Tongue (tissue), 3 donors: ENCODE measurements at places on chromosomes 7 and 10.

GRCh38 chr7:16616542-16616941, 29.0 kb downstream of the ANKMY2 start:
- DNase-seq, result no peak

DNA sequence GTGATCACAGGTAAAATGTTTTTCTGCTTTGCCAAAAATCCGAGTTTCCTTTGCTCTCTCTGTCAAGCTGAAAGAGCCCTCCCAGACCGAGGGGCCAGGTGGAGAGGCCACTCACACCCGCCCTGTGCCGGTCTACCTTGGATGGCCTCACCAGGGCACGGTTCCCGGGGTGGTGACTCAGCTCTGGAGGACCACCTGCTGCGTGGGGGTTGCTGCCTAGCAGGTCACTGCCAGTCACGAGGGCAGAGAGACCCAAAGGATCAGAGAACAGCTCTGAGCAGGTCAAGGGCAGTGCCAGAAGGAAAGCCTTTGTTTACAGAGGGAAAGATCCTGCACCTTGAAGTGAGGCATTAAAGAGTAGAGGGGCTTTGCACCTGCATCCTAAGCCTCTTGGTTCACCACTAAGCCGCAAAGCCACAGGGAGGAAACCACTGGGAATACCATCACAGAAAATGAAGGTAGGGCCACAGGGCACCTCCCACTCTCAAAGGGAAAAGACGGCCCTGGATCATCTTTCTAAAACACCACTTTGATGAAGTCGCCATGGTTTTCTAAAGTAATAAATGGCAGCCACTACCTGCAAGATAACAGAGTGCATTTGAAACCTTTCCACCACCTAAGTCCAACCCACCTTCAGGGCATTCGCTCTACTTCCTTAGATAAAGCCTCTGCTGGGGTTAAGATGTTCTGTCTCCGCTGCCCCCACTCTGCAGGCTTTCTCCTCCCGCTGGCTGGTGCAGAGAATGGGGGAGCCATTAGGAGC, 160.3 kb upstream of the KLF14 start:
- DNase-seq, result no peak

GRCh38 chr7:24572393-24572996, 757 bp upstream of the PALS2 start:
- DNase-seq, result peak; percentile 68

DNA sequence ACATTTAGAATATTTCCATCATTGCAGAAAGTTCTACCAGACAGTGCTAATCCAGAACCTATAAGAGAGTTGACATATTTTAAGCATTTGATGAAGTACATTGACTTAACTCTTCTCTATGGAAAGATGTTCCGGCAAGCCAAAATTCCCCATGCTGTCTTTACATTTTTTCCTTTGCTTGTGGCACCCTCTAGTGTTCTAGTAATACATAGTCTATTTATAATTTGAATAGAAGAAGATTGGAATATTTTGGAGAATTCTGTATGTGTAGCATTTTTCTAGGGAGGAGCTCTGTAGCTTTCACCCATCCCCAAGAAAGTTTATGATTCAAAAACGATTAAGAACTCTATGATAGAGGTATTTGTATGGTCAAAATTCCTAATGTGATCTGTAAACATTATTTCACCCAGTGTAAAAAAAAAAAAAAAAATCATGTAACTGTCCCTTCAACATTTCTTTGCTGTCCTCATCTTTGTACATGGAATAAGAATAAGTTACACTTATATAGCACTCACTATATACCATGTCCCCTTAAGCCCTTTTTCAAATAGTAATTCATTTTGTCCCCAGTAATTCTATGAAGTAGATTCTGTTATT, 33.2 kb downstream of the NRF1 start:
- peak; percentile 82 for DNase-seq

- no peak for DNase-seq
Observed at GRCh38 chr7:132882714-132883428, 199.0 kb downstream of the CHCHD3 start.

DNA sequence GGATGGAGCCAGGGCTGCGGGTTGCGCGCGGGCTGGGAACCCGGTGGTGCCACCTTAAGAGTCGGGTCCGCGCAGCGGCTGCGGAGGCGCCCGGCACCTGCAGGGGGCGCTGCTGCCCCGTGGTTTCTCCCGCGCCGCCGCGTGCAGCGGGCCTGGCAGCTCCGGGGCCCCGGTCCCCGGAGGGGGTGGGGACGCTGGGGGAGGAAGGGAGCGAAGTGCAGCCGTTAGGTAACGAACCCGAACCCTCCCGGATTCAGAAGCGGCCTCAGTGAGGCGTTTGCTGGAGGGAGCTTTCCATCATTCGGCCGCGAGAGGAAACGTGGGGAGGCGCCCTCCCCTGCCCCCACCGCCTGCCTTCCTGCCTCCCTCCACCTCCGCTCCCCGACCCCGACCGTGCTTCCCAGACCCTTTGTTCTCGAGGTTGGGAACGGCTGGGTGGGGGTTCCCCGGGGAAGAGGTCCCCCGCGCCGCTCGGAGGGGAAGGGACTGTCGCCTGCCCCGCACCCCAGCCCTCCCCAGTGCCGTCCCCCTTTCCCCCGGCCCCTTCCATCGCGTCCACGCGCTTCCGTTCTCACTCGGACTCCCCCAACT, 29.6 kb downstream of the SKIDA1 start:
- DNase-seq, result peak; percentile 94

DNA sequence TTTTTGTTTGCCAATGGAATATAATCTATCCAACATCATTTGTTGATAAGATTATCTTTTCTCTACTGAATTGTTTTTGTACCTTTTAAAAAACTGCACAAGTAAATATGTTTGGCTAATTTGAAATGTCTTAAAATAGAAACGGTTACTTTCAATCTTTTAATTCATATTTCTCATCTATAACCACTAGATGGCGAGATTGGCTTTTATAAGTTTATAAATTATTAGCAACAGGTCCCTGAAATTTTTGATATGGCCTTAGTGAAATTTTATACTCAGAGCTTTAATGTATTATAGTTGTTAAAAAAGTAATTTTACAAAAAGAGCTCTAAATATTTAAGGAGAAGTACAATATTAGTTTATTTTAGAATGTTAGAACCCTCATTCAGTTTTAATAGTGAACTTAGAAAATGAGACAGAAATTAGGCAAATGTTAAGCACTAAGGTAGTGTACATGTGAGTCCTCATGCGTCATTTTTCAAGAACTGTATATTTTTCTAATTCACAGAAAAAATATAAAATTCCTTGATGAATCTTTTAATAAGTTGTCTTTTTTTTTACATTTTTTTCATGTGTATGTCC, 592.5 kb downstream of the ARL4A start:
- DNase-seq, result peak; percentile 69

DNA sequence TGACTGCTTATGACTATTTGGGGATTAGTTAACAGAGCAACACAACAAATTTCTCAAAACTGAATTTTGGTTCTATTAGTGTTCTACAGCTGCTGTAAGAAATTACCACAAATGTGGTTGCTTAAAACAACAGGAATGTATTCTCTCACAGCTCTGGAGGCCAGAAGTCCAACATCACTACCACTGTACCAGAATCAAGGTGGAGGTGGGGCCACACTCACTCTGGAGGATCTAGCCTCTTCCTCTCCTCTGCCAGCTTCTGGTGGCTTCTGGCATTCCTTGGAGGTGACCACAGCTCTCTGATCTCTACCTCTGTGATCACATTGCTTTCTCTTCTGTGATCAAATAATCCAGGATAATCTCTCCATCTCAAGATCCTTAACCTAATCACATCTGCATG, 194.7 kb upstream of the BMPER start:
- no peak for DNase-seq

GRCh38 chr7:19707240-19707639, 1.6 kb downstream of the POLR1F start:
- DNase-seq, result no peak

DNA sequence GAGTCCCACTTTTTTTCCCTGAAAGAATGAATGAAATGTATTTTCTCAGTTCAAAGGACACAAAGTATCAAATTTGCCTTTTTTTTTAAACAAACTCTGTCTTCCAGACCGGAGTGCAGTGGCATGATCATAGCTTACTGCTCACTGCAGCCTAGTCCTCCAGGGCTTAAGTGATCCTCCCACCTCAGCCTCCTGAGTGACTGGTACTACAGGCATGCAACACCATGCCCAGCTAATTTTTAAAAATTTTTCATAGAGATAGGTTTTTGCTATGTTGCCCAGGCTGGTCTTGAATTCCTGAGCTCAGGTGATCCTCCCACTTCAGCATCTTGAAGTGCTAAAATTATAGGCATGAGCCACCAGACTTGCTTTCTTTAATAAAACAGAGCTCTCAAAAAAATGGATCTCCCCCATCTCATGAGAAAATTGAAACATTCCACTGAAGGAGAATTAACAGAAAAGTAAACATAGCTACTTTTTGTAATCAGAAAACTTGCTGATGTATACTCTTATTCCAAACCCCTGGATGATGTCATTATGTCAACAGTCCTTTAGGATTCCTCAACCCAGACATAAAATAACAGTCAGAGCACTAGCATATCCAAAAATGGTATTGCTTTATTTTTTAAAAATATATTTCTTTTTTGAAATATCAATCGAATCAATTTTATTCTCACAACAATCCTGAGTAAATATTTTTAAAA, 12.3 kb upstream of the TRDMT1 start:
- no peak for DNase-seq

DNA sequence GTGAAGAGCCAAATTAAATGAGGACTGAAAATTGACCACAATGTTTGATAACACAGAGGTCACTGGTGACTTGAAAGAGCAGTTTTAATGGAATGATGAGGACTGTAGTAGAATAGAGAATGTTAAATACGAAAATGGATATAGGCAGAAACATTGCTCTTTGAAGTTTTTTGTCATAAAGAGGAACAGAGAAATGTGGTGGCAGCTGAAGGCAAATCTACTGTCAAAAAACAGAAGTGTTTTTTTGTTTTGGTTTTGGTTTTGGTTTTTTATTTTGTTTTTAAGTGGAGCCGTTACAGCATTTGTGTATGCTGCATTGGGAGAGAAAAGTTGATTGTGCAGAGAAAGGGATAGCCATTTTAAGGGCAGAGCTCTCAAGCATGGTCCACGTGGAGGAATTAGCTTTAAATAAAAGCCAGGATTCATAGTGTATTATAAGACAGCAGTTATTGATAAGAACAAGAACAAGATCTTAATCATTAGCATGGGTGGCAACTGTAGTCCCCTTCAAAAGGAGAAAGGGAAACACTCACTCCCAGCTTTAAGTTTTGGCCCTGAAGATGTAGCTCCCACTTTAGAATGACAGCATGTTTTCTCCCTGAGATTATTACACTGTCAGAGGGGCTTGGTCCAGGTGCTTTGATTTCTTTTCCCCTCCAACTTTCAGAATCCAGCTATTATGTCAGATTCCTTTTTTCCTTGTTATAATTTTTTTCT, 156.7 kb upstream of the BET1 start:
- no peak for DNase-seq

- no peak for DNase-seq
Observed at GRCh38 chr10:131017566-131018285, 293.8 kb downstream of the TCERG1L start.

- no peak for DNase-seq
Observed at GRCh38 chr10:52474265-52474664, 160.2 kb downstream of the DKK1 start.

DNA sequence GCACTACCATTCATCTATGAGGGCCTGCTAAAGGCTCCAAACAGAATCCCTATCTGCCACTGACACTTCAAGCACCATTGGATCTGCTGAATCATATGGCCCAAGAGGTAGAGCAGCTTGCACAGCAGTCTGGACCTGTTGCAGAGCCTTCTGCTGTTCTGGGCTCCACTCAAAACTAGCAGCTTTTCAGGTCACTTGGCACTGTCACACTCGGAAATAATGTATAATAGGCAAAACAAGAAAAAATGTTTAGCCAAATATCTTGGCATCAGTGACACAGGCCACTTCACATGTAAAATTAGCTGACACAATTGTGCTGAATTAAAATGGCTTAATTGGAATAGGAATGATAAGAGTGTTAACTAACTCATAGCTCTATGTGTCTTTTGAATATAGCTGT, 1182.9 kb upstream of the LRRTM3 start:
- no peak for DNase-seq

- no peak for DNase-seq
Observed at GRCh38 chr7:65001291-65001814, 5.1 kb downstream of the ERV3-1 start.

GRCh38 chr7:7706556-7707172, 11.7 kb downstream of the RPA3 start:
- DNase-seq, result no peak

DNA sequence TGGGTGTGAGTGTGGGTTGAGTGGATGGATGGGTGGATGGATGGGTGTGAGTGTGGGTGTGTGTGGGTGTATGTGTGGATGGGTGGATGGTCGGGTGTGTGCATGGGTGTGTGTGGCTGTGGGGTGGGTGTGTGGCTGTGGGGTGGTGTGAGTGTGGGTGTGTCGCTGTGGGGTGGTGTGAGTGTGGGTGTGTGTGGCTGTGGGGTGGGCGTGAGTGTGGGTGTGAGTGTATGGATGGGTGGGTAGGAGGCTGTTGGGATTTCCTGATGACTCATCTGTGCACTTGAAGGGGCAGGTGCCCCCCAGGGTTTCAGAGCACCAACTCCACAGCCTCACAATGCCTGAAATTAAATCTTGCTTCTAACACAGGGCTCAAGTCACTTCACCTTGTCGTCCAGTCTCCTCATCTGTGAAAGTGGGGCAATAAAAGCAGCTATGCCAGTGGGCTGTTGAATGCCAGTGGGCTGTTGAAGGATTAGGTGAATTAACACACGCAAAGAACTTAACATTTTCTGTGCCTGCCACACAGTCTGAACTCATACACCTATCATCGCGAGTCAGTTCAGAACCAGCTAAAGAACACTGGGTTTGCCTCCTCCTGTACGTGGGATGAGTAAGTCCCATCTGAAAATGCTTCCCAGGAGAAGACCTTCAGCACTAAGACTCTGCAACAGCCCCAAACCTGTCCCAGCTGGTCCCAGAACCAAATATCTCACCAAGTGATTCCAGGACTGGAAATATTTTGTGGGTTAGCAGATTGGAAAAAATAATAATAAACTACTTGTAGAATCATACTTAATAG, 32.0 kb downstream of the SFMBT2 start:
- DNase-seq, result no peak

- DNase-seq, result no peak
Observed at GRCh38 chr10:8768852-8769251, 714.4 kb downstream of the GATA3 start.

- DNase-seq, result peak; percentile 58
Observed at GRCh38 chr10:83677795-83678194, 461.5 kb upstream of the GHITM start.
